ENCODE measurements at places on chromosomes 6 and 20. TPM values are rescaled to one million over a fixed set of nuclear protein-coding genes. Genes with fewer than 3 reads are reported as not detected.

The SAMD3 gene
- total RNA-seq = 5.2 TPM

The CDSN gene
- total RNA-seq = not detected

The OVOL2 gene
- 6.7 TPM for total RNA-seq

The IL17F gene
- not detected for total RNA-seq

The NKAIN2 gene
- total RNA-seq = not detected

The FAM209B gene
- total RNA-seq = not detected

The SLC35D3 gene
- not detected for total RNA-seq

The ANGPT4 gene
- 0.81 TPM for total RNA-seq

The PBX2 gene
- total RNA-seq = 100 TPM

The PM20D2 gene
- 7.1 TPM for total RNA-seq

The PDE7B gene
- total RNA-seq = 4.2 TPM

The NNAT gene
- 0.43 TPM for total RNA-seq

The PBOV1 gene
- not detected for total RNA-seq

The RIN2 gene
- total RNA-seq = 116 TPM

The BPIFA3 gene
- total RNA-seq = not detected

The SLC13A3 gene
- total RNA-seq = 1.6 TPM

The STMND1 gene
- not detected for total RNA-seq

The SERINC3 gene
- total RNA-seq = 143 TPM

The HCRTR2 gene
- not detected for total RNA-seq

The DZANK1 gene
- 2.7 TPM for total RNA-seq

The BHLHE23 gene
- not detected for total RNA-seq

The C20orf202 gene
- total RNA-seq = 0.64 TPM

The TRIM31 gene
- total RNA-seq = 0.35 TPM

The ARMH2 gene
- total RNA-seq = not detected

The FAXC gene
- total RNA-seq = 5.4 TPM

The BPIFB2 gene
- total RNA-seq = not detected

The LTA gene
- total RNA-seq = 0.46 TPM

The GMPR gene
- 17.6 TPM for total RNA-seq

The GPX5 gene
- total RNA-seq = not detected

The ELOVL2 gene
- total RNA-seq = 0.23 TPM

The PPIL1 gene
- total RNA-seq = 15.7 TPM

The PAK5 gene
- total RNA-seq = 0.35 TPM

The LINC00237 gene
- total RNA-seq = not detected

The SLCO4A1 gene
- total RNA-seq = 63.3 TPM

The SOX4 gene
- total RNA-seq = 20.0 TPM

The TBX18 gene
- 1.0 TPM for total RNA-seq

The DNAH8 gene
- 0.17 TPM for total RNA-seq

The ENPP4 gene
- 27.8 TPM for total RNA-seq

The SIRPG gene
- 0.81 TPM for total RNA-seq

The SRMS gene
- not detected for total RNA-seq

The TP53TG5 gene
- not detected for total RNA-seq

The MAS1 gene
- total RNA-seq = not detected

The CLIC5 gene
- 131 TPM for total RNA-seq

The FAM162B gene
- total RNA-seq = 13.2 TPM

The BCAS1 gene
- 0.81 TPM for total RNA-seq
